ENCODE measurements at places on chromosomes 7 and 10.

- no peak for DNase-seq
These were observed 68.9 kb downstream of the DYNC1I1 start for GRCh38 chr7:95840953-95841950.

- no peak for DNase-seq
These were observed 185.6 kb downstream of the ANK3 start for GRCh38 chr10:60203993-60204618.

GRCh38 chr7:151481650-151482505 is 37.8 kb downstream of the RHEB start:
- no peak for DNase-seq

- DNase-seq: no peak
These were observed 40.4 kb downstream of the HDAC9 start for GRCh38 chr7:18535810-18536415.

DNA sequence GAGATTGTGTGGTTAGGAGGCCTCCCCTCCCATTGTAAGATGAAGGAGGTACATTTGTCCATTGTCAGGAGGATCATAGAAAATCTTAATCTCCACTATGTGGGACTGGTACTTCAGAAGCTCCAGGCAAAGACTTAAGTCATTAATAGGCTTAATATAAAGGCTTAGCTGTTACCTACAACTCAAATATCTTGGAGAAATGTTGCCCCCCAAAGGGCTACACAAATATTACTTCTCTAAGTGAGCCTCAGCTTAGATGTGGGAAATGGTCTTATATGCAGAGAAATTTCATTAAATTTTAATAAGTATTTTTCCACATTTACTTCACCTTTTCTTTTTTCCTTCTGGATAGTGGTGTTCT is 27.2 kb downstream of the TAS2R41 start:
- no peak for DNase-seq

DNA sequence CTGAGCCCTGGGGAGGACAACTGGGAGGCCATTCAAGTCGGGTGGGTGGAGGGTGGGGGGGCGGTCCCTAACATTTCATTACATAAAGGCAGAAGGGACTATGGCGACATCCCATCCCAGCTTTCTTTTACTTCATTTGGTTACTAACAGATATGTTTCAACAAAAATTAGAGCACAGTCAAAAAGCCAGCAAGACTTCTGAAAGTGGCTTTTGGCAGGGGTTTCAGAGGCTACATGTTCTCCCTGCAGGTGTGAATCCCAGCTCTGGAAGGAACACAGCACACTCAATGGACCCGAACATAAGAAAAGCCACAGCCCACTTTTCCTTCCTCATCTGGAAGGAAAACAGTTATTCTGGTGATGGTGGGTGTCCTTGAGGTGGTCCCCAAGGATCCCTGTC is 7.1 kb downstream of the FAM171A1 start:
- no peak for DNase-seq

DNA sequence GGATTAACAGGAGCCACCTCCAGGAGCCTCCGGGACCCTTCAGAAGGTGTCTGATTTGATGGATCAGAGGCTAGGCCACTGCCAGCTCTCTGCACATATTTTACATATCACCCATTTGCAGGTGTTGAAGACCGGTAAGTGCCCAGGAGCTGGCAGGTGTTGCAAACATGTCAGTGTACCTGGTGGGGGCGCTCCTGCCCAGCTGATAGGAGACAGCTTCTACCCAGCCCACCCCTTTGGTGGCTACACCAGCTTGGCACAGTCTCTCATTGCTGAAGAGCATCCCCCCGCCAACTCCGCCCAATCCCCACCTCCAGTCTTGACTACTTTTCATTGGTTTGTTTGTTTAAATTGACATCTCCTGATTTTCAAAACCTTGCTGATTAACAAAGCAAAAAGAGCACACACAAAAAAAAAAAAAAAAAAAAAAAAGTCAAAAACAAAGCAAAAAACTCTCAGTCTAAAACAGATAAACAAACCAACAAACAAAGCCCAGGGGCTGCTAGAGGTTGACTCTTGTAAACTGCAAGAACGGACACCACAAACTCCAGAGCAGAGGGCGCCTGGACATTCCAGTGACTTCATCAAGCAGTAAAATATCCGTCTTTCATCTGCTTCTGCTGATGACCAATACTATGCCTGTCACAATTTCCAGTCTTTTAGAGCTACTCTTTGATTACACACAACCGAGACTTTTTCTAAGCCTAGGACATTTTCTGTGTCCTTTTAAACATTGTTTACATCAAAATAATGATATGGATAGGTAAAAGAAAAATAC is 275.3 kb downstream of the NRG3 start:
- no peak for DNase-seq

DNA sequence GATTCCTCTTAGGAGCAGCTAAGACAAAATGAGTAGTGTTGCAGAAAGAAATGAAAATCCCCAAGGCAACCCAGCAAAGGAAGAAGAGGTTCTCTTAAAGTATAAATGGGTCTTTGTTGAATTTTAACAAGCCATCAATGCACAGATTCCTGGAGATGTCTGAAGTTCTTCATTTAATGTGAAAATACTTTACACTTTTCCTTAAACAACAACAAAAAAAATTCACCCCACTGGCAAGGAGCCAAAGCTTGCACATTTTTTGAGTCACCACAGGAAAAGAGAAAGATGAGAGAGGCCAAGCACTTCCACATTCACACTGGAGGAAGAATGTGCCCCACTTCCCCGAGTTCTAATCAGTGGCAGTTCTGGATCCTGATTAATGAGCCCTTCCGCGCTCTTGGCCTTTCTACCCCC is 286.4 kb upstream of the MEOX2 start:
- no peak for DNase-seq

- no peak for DNase-seq
These were observed 7.8 kb downstream of the ELMO1 start for GRCh38 chr7:37440738-37441385.

DNA sequence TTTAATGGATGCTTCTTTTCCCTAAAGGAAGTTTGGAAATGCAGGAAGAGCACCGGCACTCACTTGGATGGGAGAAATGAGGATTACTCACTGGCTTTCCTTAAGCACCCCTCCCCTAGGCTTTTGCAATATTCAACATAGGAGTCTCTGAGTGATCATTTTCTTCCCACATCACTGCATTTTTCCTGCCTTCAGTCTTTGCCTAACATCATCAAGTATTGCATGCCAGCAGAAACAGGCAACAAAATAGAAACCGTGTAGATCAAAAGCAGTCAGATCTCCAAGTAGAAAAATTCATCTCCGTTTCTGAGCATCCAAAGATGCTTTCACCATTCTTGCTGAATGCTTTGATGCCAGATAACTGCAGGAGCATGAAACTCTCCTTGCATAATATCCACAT is 119.9 kb downstream of the ADCYAP1R1 start:
- no peak for DNase-seq

GRCh38 chr7:71625545-71625944 is 493.6 kb downstream of the GALNT17 start:
- DNase-seq: no peak

GRCh38 chr7:1359051-1359400 is 100.2 kb downstream of the MICALL2 start:
- no peak for DNase-seq

DNA sequence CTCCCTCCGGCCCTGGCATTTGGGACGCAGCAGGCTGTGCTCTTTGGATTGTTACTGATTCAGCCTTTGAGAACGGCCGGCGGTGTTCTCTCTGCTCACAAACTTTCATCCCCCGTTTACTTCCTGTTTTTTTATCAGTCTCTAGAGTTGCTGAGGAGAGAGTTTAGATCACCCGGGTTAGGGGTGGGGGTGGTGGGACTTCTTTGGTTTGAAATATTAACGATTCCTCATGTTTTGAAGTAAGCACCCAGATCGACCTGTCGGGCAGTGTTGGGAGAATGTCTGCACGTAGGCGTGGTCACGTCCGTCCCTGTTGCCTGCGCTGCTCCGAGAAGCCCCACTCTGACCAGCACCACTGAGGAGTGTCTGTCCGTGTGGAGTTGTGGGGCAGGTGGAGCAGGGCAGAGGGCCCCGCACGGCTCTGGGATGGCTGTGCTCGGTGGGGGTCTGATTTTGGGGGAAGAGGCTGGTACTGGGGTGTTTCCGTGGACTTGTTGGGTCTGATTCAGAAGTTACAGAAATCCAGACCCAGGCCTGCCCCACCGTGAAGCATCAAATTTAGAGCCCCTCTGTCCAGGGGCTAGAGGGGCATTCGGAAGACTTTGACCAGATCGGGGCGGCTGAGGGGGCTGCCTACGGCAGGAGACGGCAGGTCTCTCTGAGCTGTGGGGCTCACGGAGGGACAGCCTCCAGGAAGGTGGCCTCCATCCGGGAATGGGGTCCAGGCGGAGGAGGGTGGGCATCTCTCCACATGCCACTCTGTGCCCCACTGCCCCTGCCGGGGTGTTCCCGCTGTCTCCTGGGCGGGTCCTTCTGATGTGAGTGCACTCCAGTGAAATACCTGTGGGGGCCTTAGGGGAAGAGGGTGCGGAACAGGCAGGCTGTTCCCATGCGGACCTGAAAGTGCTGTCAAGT is 7.4 kb downstream of the INPP5A start:
- DNase-seq: no peak

DNA sequence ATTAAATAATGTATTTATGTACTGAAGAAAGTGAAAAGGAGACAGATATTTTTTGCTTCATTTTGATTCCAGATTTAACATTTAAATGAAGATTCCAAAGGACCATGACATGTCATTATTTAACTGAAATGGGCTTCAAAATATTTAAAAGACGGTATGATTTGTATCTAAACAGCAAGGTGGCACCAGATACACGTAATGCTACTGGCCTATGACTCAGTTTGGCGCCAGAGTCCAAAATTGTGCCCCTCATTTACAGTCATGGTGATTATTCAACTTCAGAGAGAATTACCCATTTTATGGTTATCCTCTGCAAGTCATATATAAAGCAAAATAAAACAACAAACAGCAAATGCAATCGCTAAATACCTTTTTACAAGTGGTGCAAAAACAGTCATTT is 94.5 kb downstream of the ETV1 start:
- DNase-seq: no peak

DNA sequence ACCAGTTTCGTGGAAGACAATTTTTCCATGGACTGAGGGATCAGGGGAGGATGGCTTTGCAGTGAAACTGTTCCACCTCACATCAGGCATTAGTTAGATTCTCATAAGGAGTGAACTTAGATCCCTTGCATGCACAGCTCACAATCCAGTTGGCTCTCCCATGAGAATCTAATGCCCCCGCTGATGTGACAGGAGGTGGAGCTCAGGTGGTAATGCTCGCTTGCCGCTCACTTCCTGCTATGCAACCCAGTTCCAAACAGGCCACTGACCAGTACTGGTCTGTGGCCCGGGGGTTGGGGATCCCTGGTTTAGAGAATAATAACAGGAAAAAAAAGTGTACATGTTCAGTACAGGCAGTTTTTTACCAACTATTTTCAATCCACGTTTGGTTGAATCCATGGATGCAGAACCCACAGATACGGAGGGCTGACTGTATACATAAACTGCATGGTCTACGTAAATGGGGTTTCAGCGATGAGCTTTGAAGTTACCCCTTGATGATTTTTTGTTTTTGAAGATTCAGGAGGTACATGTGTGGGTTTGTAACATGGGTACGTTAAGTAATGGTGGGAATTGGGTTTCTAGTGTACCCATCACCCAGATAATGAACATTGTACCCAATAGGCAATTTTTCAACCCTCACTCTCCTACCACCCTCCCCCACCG is 24.5 kb downstream of the OGDH start:
- DNase-seq: no peak

GRCh38 chr7:44307301-44307900 is 18.0 kb downstream of the CAMK2B start:
- DNase-seq: no peak

- no peak for DNase-seq
These were observed 16.7 kb upstream of the ABCC2 start for GRCh38 chr10:99765672-99766301.

DNA sequence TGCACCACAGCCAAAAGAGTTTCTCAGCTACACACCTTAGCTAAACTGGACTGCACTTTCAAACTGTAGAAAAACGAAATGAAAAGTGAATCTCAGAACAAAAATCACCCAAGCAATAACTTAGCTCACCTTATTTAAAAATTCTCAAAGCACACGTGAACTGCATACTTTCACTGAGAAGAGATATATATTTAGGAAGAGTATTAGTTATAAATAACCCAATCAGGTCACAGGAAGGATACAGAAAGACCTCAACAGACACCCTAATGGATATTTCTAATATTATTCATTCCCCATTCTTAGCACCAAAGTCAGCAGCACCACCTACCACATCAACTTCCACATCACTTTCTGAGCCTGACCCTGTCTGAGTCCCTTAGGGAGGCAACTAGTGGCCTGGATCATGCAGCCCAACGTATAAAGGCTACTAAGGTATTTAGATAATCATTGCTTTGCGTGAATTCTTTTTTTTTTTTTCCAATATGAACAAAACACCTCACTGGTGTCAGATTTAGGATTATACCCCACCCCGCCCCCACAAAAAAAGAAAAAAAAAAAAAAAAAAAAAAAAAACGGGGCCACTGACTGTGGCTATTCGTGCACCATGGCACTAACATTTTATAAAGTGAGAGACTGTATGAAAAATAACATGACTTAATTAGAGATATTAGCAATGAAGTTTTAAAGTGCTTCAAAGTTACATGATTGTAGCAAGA is 2.6 kb downstream of the ABI1 start:
- no peak for DNase-seq

DNA sequence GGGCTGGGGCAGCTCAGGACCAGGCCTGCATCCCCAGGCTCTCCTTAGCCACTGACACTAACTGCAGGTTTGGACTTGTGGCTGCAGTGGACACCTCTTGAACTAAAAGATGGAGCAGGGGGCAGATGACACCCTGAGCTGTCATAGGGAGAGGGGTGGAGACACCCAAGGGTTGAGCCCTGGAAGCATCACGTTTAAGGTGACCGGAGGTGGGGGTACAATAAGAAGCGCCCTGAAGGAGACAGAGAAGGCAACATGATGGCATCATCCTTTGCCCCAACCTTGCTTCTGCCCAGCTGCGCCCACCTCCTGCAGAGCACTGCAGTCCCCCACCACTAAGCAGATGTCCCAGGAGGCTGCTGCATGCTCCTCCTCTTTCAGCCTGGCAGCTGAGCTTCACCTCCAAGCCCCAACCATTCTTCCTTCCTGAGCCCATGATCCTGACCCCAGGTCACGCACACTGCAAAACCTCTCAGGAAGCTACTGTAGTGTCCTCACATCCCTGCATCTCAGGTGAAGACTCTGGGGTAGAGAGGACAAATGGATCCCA is 25.5 kb downstream of the OGDHL start:
- DNase-seq: no peak

GRCh38 chr10:124875596-124875995 is 66.3 kb upstream of the ZRANB1 start:
- DNase-seq: no peak
